ENCODE measurements at places on chromosomes 7 and 10.

GRCh38 chr10:101299211-101299610, 54.8 kb upstream of the BTRC start:
- no peak for DNase-seq

GRCh38 chr10:17125206-17125893, 4.3 kb downstream of the CUBN start:
- no peak for DNase-seq

DNA sequence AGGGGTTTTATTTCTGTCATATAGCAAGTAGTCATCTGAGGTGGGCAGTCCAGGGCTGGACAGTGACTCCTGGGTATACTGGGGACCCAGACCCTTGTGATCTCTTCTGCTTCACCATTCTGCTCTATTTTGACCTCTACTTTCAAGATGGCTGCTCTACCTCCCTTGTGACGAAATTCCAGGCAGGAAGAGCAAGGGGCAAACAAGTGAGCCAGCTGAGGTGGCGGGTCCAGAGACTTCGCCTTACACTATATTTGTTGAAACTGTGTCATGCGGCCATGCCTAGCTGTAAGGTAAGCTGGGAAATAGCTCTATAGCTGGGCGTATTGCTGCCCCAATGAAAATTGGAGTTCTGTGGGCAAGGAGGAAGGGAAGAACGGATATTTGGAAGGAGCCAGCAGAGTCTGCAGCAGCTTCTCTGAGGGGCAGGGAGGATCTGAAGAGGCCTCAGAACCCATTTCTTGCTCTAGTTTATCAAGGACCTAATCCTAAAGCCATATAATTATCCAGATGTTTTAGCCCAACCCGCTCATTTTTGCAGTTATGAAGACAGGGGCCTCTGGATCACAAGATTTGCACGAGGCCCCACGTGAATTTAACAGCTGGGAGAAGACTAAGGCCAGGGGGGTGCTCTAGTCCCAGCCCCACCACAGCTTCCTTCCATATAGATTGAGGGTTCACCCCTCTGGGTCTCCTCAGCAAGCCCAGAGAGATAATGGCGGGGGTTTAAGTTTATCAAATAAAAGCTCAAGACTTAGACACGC, 7.7 kb upstream of the CPA1 start:
- DNase-seq = no peak

GRCh38 chr10:21677551-21677950, 143.5 kb downstream of the MLLT10 start:
- DNase-seq = no peak

All from activated CD8-positive, alpha-beta memory T cell treated with anti-CD3 and anti-CD28 coated beads, Interleukin-2, amount 50 U/mL, for 48 hours (primary cell).